ENCODE measurements at places on chromosomes 1 and 21.

DNA sequence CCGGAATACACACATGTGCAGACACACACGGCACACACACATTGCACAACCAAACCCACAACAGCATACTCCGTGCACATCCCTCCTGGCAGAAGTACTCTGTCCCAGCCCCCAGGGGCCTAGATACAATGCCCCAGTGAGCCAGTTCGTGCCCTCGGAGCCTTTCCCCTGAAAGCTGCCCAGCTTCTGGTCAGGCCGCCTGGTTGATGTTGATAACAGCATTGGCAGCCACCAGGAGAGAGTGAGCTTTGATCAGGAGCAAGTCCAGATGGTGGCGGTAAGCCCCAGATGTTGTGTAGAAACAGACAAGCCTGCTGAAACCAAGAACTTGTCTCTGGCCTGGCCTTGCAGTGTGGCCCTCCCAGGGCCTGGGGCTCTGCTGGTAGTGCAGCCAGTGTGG, 109.1 kb downstream of the GRIK3 start:
- DNase-seq, result no peak

DNA sequence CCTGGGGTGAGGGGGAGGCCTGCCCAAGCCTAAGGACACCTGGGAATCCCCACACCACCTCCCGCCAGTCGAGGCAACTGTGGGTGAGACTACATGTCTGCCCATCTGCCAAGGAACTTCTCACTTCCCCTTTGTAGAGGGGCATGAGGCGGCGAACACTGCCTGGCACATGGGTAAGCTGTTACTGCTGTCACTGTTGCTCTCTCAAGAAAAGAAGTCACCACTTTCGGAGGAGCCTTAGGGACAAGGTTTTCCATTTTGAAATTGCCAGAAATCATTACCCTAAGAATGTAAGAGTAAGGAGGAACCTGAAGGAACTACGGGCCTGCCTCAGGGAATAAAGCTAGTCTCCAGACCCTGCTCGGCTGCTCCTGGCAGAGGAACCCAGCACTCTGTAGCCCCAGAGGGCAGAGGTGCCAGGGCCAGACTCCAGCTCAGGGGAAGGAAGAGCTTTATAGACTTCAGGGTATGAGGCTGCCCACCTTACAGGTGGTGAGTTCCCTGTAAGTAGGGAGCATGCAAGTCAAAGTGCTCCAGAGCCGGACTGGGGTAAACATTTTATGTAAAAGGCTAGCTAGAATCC, 23.3 kb downstream of the SLC2A1 start:
- DNase-seq, result no peak

DNA sequence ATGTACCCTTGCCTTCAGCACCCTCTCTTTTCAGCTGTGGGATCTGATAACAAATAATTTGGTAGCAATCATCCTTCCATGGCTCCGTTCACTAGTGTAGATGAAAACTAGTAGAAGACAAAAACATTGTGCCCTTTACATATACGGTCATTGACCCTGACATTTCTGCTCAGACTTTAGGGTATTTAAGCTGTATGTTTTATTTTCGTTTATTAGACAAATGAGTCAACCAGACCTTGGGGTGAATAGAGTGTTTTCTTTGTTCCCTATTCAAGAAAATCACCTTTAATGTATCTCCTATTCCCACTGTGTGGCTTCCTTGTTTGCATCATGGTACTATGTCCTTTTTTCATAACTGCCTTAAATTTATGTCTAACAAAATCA, 187.3 kb downstream of the VAV3 start:
- no peak for DNase-seq

DNA sequence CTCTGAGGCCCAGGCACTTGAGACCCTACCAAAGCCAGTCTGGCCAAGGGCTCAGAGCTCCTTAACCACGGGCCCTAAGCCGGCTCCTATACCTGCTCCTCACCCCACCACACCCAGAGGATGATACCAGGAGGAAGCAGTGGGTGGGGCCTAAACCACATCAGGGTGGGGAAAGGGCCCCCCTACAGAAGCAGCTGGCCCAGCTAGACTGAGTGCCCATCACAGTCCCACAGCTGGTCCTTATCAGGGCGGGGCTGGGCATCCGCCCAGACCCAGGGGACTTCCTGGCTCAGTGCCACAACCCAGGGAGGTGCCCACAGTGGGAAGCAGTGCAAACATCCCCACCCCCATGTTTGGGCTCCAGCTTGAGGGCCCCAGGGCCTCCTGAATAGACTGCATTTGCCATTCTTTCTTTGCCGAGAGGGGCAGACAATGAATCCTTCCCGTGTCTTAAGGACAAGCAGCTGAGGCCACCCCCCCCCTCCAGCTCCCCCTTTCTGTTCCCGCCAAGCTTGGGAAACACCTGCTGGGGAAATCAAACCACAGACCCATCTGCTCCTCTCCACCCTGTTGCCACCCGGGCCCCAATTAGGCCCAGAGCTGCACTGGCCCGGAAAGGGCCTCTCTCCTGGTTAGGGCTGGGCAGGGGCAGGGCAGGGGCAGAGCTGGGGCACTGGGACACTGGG, 6.2 kb downstream of the E2F2 start:
- DNase-seq, result no peak

DNA sequence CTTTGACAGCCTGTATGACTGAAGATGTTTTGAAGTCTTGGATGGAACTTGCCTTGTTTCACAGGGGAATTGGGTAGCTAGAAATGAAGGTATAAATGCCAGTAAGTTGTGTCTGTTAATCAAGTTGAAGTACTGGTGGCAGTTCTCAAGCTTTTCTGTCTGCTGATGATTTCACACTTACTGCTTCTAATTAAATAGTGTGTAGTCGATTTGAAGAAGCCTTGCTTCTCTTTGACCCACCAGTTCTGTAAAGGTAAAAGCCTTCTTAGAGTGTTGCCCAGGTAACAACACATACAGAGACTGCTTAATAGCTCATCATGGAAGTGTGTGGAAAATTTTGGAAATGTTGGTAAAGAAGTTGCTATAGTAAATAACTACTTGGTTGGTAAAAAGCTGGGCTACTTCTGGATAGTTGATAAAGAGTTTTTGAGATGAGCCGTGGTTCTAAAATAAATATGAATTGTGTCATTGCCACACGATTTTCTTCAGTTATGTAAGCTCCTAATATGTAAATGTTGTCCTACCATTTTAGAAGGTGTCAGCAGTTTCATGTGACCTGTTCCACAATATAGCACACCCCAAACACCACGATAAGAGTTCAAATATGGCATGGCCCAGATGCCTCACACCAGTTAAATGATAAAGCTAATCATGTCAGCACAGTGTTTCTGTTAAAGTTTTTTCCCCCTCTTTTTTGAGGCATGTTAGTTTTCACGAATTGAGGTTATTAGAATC, 7.4 kb downstream of the RABGAP1L start:
- DNase-seq, result no peak

GRCh38 chr1:182087719-182088350, 26.3 kb upstream of the ZNF648 start:
- DNase-seq, result no peak

DNA sequence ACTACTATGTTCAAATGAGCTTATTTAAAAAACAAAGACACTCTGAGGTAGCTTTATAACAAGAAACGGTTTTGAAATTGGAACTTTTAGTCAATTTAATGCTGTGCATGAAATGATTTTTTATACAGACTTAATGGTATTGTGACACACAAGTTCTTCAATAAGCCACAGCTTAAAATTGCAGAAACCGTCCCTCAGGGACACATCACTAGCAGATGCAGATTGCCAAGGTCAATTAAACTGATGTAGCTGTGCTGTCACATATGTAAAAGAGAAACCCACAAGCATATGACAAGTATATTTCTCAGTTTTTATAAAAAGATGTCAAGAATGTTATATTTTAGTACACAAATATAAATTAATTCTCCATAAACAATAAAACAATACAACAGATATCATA, 366.9 kb downstream of the DPYD start:
- no peak for DNase-seq

DNA sequence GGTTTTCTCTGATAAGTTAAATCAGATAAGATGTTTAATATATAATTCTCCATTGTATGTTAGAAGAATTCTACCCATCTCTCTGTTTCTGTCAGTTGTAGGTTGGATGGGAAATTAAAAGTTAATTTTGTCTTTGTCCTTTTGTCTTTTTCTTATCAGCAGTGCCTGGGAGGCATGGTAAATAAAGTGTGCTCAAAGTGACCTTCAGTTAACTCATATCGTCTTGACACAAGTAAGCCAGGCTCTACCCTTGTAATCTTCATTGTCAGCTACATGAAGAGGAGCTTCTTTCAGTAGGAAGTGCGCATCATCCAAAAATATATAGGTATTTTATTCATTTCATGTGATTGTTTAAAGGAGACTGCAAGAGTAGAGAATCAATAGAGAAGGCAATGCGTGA, 138.9 kb upstream of the NRIP1 start:
- DNase-seq, result no peak

- DNase-seq, result no peak
Observed at GRCh38 chr1:195530961-195531360, 1077.3 kb downstream of the KCNT2 start.

DNA sequence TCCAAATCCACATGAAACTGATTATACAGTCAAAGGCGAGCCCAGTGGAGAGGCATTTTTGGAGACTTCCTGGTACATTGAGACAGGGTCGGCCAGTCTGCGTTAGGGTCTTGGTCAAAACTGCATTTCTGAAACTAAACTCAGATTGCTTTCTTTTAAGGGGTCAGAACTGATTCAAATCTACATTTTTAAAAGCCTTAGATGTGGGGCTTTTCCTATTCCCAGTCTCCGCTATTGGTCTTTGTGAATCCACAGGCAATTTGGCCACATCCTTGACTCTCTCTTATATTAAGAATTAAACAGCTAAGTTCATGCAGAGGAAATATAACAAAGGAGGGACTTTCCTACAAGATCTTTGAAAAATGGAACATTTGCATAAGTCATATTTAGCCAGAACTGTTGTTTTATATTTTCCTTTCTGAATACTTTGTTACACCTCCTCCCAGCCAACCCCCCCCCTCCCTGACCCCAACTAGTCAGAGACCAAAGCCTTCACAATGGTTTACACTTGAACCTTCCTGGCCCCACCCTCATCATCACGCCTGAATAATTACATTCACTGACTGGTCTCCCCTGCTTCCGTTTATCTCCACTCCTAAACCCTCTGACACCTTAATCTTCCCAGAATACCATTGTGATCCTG, 30.9 kb downstream of the SELL start:
- no peak for DNase-seq

DNA sequence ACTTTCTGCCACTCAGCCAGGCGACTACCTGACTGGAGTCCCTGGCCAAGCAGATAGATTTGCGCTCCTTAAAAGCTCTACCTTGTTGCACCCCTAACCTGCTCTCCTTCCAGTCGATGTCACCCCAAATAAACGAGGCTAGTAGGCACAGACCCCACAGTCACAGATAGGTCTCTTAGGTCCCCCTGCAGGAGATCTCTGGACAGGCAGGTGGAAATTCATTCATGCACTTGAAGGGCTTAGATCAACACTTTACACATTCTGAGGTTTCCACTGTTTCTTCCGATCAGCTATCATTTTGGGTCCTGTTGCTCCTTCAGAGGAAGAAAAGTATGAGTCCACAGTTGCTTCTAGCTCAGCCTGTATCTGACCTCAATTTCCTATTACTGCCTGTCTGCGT, 272.6 kb upstream of the FMN2 start:
- no peak for DNase-seq

DNA sequence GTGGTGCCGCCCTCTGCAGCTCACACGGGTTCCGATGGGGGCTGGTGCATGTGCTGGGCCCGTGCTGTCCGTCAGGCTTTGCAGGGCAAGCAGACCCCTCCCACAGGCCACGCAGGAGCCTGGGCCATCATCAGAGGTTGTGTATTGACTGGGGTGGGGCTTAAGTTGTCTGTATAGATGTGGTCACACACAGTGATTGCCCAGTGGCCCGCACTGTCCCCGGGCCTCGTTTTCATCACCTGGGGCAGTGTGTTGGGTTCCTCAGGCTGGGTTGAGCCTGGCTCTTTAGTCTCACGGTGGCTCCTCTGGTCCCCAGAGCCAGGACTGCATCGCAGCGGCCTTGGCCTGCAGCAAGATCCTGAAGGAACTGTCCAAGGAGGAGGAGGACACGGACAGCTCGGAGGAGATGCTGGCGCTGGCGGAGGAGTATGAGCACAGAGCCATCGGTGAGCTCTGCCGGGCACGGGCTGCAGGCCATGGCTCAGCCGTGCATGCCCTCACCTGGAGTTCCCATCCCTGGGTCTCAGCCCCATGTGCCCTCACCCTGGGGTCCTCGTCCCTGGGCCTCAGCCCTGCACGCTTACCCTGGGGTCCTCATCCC, 44.1 kb downstream of the TRPM2 start:
- no peak for DNase-seq

DNA sequence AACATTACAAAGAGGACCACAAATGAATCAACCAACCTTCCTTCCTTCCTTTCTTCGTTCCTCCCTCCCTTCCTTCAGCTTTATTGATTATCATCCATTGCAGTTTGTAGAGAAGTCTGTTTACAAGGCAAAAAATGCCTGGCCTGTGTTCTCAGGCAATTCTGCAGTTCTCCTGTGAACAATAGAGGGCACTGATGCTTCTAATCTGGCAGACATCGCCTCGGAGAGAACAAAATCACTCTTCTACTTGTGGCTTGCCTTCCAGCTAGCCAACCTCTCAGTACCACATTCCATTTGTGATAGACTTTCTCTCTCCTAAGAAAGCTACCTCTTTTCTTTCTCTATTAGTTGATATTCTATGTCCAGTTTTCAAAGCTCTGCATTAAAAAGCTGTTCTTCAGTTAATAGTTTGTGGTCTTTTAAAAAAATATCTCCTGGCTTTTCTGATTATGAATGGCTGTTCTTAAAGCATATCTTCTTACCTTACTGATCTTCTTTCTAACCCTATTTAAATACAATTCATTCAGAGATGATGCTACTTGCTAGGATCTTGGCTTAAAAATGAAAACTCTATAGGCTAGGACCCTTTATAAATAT, 26.9 kb upstream of the ESRRG start:
- DNase-seq, result peak; percentile 45

DNA sequence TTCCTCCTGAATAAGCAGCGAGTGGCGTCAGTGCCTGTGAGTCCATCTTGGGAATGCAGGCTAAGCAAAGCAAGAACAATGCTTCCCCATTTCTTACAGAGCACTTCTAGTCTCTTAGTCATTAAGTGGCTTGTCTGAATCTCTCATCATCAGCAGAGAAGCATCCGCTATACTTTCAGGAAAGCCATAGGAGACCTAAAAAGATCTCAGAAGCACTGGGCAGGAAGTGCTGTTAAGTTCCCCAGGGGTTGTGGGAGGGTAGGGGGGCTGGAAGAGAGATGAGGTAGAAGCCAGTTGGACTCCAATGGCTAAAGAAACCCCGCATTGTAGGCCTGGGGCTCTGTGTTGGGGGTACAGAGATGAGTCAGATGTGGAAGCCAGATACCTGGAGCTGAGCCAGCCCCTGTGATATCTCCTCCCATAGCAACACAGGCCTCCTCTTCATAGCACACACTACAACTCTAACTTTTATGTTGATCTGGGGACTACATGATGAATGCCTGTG, 44.9 kb downstream of the SYT6 start:
- DNase-seq, result no peak

Measured in endothelial cell (in vitro differentiated cells).